Stimulated activated CD4-positive, alpha-beta T cell treated with anti-CD3 and anti-CD28 coated beads, Interleukin-1b, Interleukin-23, amount 100 ng/mL, for 1 hour (primary cell): ENCODE measurements at places on chromosomes 2 and 18.

DNA sequence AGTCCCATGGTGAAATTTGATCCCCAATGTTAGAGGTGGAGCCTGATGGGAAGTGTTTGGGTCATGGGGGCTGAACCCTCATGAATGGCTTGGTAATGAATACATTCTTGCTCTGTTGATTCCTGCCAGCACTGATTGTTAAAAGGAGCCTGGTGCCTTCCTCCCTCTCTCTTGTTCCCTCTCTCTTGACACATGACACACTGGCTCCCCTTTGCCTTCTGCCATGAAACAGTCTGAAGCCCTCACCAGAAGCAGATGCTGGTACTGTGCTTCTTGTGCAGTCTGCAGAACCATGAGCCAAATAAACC is 30.6 kb upstream of the EPC2 start:
- no peak for DNase-seq

DNA sequence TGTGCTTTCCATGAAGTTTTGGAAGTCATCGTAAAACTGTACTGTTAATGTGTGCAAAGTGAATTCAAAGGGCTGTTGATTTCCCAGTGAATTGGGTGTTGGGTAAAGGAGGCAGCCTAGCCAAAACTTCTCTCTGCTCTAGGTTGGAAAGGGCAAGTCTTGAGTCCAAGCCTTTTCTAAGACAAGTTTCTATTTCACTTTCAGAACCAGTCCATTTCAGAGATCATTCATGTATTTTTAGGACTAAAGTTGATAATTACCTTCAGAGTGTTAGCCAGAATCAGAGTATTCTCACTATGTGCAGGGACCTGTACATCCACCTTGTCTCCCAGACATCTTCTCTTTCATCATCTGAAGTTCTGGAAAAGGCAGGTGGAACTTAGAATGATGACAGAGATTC is 636.1 kb upstream of the KLHL29 start:
- no peak for DNase-seq

GRCh38 chr18:8301427-8302172 is 307.6 kb upstream of the RAB12 start:
- no peak for DNase-seq

GRCh38 chr2:60066096-60066839 is 487.2 kb downstream of the BCL11A start:
- no peak for DNase-seq

GRCh38 chr2:134737671-134738070 is 18.9 kb upstream of the TMEM163 start:
- no peak for DNase-seq
